ENCODE measurements at places on chromosomes 1 and 21.
A peak's percentile ranks its signal among the peaks of the same experiment; 100 is the strongest.

GRCh38 chr1:164569866-164570265, 10.9 kb downstream of the PBX1 start:
- DNase-seq, result no peak

GRCh38 chr21:31181082-31181750, 142.9 kb upstream of the KRTAP19-8 start:
- DNase-seq, result no peak

GRCh38 chr1:184330875-184331274, 56.0 kb upstream of the C1orf21 start:
- no peak for DNase-seq

DNA sequence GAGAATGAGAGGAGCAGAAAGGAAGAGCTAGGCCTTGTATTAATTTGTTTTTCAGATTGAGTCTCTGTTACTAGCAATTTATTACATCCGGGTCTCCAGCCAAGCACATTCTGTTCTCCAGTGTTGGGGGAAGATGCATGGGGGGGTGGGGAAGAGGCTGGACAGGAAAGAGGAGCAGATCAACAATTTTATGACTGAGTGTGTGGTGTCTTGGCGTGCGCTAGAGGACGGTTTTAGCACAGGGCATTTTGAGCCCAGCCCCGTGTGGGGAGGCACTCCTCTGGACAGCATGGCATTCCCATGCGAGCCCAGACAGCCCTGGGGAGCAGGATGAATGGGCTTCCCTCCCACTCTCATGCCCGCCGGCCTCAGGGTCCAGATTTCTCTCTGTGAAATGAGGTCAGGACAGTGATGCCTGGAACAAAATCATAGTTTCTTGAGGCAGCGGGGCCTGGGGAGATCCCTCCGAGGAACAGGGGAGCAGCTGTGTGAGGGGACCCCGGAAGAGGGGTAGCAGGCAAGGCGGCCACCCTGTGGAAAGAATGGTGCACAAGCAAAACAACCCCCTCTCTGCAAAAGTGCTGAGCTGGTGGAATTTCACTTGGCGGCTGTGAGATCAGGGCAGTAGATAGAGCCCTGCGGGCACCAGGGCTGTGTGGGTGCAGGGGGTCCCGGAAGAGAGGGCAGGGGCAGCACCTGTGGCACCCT, 16.3 kb downstream of the SOX13 start:
- no peak for DNase-seq

- peak; percentile 69 for DNase-seq
Measured at GRCh38 chr21:27519361-27519760, 552.5 kb upstream of the ADAMTS5 start.

DNA sequence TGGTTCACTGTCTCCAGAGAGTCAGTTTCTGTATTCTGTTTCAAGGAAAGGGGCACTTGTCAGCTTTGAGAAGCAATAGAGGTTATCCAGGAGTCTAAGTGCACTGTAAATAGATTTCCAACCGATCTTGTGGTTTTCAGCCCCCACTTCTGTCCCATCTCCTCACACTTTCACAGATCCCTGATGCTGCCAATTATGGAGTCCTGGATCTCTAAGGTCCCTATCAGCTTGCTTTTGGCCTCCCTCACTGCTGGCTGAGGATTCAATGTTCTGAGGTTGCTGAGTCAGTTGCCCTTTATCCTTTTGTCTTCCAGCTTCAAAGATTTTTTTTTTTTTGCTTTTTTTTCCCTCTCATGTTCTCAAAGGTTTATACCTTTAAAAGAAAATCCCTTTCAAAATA, 98.4 kb downstream of the DIRAS3 start:
- no peak for DNase-seq

DNA sequence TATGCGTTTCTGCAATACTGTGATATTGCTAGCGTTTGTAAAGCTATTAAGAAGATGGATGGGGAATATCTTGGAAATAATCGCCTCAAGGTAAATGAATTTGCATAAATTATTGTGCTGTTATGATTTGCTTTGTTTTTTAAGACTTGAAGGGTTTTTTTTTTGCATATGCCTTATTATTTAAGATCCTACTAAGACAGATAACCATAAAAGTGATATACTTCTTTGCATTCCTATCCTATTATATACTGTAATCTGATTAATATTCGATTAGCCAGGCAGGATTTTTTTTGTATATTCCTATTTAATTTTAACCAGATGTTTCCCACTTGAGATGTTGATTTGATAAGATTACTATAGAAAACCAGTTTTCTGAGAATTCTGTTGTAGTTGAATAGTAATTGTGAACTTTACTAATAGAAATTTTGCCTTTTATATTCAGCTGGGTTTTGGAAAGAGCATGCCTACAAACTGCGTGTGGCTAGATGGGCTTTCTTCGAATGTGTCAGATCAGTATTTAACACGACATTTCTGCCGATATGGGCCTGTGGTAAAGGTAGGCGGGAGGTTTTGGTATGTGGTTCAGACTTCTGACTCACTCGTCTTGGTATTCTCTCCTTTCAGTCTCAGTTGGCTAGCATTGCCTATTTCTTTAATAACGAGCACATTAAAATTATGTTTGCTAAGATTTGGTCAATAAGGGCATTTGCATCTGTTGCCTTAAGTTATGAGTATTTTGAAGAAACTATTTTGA, 56.8 kb downstream of the ZBTB17 start:
- peak; percentile 36 for DNase-seq

GRCh38 chr1:226414098-226414698, 6.3 kb upstream of the PARP1 start:
- DNase-seq, result no peak

DNA sequence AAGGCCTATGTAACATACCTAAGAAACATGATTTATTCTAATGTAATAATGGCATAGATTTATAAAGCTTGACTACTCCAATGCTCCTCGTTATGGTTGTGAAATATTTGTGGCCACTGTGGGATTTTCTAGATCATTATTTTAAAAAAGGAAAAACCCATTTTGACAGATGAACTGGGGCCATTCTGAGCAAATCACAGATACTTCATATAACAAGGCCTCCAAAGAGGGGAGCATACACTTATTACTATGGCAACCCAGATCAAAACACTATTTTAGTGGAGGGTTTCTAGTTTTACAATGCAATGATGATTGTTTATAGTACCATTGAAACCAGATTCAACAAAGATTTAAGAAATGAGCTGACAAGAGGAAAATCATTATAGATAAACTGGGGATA, 346.6 kb downstream of the ZNF326 start:
- no peak for DNase-seq

- peak; percentile 38 for DNase-seq
Measured at GRCh38 chr1:33586106-33586505, 113.7 kb downstream of the ZSCAN20 start.

DNA sequence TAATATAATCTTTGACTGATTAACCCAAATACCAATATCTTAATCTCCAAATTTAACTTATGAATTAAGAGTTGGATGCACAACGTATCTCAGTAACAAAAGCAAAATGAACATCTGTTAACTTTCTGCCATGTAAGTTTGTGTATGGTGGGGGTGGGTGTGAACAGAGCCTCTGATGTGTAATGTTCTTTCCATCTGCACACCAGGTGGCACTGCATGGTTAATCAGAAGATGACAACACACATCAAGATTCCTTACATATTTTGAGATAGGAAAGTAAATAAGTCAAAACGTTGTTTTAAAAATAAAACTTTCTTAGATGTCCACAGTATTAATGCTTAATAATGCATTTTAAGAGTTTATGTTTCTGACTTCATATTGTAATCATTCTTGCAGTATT, 251.9 kb downstream of the DPYD start:
- DNase-seq, result peak; percentile 43

GRCh38 chr1:112389689-112390088, 6.3 kb upstream of the CTTNBP2NL start:
- no peak for DNase-seq

- DNase-seq, result no peak
Measured at GRCh38 chr1:201584471-201585092, 45.7 kb downstream of the NAV1 start.

DNA sequence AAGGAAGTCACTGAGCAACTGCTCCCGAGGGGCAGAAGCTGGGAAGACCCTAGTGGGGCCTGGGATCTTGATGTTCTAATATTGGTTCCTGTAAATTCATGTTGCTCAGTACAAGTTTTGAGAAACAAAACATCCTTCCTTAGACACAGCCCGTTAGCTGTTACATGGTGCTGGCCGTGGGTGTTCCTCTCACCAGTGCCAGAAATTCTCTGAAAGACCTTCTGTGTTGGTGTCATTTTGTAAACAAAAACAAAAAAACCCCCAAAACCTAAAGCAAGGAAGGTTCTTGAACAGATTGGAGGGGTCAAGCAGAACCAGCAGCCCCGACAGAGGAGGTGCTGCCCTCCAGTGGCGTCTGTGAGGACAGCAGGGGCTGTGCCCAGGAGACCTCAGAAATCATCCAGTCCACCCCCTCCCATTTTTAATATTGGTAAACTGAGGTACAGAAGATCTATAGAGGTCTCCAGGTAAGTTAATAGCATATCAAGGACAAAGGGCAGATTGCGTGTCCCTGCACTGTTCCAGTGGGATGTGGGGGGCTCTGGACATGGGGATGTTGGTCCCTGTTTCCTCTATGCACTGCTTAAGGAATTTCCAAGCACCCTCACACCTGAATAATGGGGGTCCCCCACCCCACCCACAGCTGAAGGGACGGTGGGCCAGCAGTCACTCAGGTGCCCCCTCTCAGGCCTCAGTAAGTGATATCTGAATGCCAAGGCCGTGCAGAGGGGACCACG, 38.2 kb downstream of the SLC2A7 start:
- peak; percentile 24 for DNase-seq

DNA sequence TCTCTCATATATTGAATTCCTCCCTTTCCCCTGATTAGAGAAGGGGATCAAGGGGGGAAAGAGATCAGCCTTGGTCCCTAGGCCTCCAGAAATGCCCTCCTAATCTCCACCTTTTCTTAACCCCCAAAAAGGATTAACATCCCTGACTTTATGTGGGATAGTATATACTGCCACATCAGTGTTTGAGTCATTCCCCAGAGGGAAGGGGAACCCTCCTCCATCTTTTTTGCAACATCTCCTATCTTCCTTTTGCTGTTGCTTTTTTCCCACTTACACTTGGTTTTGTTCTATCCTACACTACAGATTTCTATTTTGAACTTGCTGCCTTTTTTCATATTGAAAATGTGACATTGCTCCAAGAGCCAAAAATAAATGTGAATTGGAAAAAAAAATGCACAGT, 65.4 kb upstream of the PODN start:
- DNase-seq, result no peak

GRCh38 chr1:11558276-11558675, 79.3 kb downstream of the DISP3 start:
- no peak for DNase-seq

DNA sequence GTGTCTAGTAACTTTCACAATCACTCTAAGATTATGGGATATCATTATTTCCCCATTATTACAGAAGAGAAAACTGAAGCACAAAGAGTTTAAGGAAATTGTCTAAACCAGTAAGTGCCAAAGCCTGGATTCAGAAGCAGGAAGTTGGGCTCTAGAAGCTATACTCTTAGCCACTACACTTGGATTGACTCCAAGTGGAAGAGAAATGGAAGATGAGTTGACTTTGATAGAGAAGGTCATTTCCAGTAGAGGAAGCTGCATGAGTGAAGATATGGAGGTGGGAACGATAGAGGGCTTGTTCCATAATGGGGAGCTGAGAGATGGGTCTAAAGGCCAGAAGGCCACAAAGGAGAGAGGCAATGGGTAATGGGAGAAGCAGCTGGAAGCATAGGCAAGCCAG, 11.7 kb upstream of the TDRD10 start:
- DNase-seq, result no peak

- DNase-seq, result no peak
Measured at GRCh38 chr1:248155927-248156326, 11.0 kb downstream of the OR2M5 start.

DNA sequence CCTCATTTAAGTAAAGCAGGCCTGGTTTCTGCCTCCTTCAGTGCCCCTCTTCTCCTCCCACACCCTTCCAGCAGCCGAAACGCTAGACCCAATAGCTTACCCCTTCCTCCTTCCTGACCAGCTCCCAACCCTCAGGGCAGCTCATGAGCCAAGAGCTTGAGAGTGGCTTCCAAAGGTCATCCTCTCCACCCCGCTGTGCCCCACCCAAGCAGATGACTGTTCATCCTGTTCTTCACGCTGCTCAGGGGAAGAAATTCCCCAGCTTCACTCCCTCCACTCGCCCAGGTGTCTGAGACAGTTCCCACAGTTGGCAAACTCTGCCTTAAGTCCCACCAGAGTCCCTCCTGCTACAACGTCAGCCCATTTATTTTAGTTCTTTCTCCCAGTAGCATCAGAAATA, 23.4 kb downstream of the ARHGEF19 start:
- DNase-seq, result no peak

DNA sequence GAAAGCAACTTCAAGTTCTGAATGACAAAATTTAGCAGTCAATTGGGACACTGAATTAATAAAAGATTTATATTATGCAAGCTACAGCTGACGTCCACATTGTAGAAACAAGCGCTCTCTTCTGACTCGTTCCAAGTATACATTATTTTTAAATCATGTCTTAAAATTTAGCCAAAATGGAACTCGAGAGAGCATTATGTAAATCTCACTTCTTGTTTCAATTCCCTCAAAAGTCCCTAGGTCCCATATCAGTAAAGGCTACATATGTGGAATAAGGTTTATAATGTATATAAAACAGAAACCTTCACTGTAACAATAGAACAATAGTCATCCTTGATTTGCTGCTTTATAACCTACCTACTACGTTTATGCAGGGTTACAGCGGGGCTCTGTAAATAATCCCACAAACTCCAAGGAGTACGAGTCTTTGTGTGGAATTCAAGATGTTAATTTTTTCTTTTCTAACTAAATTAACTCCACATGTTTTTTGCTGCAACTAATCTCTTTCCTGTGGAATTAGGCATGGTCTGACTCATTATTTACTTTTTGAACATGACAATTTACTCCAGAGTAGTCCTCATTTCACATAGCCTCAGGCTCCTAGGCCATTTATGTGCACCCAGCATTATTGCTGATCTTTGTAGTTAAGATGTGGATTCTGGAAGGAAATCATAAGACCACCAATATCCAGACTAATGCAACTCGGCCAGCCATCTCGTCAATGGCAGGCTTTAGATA, 785.1 kb downstream of the LTN1 start:
- peak; percentile 61 for DNase-seq

DNA sequence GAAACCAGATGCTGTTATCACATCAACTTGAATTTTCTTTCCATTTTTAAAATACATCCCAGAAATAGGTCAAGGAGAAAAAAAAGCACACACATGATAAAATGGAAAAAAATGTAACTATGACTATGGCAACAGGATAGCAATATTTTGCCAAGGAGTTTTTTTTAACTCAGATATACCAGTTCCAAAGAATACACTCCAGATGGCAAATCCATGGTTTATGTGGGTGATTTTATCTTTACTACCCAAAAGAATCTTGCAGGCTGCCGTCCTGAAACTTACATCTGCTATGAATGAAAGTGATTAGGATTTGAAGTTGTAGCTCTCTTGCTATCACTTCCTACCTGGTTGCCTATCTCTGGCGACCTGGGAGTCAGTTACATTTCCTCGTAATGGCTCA, 91.0 kb upstream of the PLPPR4 start:
- DNase-seq, result no peak

- DNase-seq, result no peak
Measured at GRCh38 chr1:17572264-17572985, 32.9 kb downstream of the ARHGEF10L start.
